Activated CD4-positive, alpha-beta memory T cell treated with anti-CD3 and anti-CD28 coated beads for 36 hours (primary cell): ENCODE measurements at places on chromosomes 6 and 20. TPM values are rescaled to one million over a fixed set of nuclear protein-coding genes. Genes with fewer than 3 reads are reported as not detected.

The C20orf141 gene
- not detected for total RNA-seq

The EPPIN gene
- total RNA-seq: not detected

The KIF25 gene
- not detected for total RNA-seq

The ADAM33 gene
- not detected for total RNA-seq

The DDO gene
- total RNA-seq: not detected

The NKX2-2 gene
- total RNA-seq: not detected

The WFDC12 gene
- not detected for total RNA-seq

The RAET1L gene
- not detected for total RNA-seq

The MPIG6B gene
- not detected for total RNA-seq

The SLC35B3 gene
- total RNA-seq: 7.9 TPM

The MUC22 gene
- not detected for total RNA-seq

The JPH2 gene
- total RNA-seq: not detected

The ADGB gene
- 0.56 TPM for total RNA-seq

The DZANK1 gene
- total RNA-seq: 1.4 TPM

The BTN1A1 gene
- total RNA-seq: not detected

The DST gene
- 6.2 TPM for total RNA-seq
